GM12878 (cell line): ENCODE measurements at places on chromosomes 16 and 17.

DNA sequence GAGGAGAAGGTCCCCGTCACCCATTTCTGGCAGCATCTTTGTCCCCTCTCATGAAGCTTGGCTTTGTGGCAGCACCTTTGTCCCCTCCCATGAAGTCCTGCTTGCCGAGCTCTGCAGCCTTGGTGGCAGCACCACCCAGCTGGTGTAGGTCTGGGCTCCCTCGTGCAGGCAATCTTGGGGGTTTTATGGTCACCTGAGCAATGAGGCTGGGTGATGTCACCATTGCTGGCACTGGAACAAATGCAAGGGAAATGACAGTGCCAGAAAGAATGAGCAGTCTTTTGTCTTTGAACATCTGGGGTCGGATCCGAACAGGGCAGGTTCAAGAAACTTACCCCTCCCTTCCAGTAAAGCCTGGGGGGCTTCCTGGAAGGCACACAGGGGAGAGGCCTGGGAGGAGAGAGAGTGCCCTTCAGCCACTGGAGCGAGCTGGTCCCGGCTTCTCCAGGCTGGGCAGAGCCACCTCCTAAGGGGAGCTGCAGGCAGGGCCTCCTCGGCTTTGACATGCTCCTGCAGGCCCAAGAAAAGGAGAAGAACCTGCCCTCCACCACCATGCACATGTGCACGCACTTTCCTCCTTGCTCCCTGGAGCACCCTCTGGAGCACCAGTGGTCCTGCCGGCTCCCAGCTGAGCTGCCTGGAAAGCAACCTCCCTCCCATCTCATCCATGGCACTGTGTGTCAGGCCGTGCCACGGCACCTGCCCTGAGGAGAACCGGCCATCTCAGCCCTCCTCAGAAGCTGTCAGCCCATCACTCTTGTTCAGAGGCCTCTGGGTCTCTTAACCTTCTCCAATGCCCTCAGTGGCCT is 16.0 kb downstream of the BTBD17 start:
- no peak for DNase-seq

GRCh38 chr17:10051112-10051511 is 146.0 kb upstream of the RCVRN start:
- DNase-seq, result no peak

GRCh38 chr17:51272812-51273211 is 12.5 kb downstream of the UTP18 start:
- no peak for DNase-seq

DNA sequence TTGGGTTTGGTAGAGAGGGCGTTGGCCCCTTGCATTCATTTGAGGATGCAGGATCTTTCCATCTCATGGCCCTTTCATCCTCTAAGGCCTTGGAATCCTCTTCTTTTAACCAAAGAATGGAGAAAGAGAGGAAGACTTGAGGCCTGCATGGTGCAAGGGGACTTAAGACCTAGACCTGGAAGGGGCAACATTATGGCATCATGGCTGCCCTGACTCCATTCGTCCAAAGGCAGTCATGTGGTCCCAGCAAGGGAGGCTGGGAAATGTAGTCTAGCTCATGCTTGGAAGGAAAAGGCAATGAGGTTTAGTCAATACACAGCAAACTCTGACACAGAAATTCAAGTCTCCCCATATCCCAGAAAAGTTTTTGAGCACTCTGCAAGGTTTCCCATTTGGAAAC is 30.7 kb upstream of the CDRT4 start:
- DNase-seq, result no peak

DNA sequence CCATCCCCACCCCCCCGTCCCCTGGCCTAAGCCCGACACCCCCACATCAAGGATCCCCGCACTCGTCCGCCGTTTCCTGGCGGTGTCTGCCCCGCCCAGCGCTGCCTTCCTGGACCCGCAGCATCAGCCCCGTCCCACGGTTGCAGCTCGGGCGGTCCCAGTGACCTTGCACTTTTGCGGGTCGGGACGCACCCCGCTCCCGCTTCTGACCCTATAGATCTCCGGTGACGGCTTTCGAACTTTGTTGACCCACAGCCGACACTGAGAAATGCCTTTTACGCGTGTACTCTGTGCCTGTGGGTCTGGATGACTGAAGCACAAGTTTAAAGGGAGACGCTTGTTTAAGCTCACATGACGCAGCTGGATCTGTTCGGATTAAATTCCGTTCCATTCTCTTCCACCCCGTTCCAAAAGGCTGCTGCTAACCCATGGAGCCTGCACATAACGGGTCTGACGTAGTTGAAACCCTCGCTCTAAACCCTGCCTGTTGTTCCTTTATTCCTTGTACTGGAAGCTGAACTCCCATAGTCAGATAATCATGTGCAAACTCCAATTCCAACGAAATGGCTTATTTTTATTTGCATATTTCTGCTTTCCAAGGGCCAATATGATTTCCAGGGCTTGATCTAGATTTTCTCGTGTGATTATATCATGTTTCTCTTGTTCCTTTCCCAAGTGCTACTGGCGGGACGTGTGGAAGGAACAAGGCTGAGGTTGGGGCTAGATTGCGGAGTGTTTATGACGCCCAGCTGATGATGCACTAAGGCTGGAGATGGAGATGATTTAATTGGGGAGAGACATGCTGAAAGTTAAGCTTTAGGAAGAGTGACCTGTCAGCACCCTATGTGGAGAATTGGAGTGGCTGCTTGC is 834 bp downstream of the FLYWCH1 start:
- no peak for DNase-seq

GRCh38 chr17:74864866-74865395 is 5.2 kb upstream of the GRIN2C start:
- no peak for DNase-seq

DNA sequence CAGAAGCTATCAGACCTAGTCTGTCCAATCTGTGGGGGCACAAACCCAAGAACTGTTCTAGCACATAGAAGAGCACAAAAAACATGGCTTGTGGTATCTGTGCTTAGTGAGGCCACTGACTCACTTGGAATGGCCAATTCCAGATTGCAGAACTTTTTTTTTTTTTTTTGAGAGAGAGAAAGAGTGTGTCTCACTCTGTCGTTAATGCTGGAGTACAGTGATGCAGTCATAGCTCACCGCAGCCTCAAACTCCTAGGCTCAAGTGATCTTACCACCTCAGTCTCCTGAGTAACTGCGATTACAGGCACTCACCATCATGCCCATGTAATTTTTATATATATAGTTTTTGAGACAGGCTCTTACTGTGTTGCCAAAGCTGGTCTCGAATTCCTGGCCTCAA is 77.2 kb upstream of the CLEC3A start:
- DNase-seq, result no peak

DNA sequence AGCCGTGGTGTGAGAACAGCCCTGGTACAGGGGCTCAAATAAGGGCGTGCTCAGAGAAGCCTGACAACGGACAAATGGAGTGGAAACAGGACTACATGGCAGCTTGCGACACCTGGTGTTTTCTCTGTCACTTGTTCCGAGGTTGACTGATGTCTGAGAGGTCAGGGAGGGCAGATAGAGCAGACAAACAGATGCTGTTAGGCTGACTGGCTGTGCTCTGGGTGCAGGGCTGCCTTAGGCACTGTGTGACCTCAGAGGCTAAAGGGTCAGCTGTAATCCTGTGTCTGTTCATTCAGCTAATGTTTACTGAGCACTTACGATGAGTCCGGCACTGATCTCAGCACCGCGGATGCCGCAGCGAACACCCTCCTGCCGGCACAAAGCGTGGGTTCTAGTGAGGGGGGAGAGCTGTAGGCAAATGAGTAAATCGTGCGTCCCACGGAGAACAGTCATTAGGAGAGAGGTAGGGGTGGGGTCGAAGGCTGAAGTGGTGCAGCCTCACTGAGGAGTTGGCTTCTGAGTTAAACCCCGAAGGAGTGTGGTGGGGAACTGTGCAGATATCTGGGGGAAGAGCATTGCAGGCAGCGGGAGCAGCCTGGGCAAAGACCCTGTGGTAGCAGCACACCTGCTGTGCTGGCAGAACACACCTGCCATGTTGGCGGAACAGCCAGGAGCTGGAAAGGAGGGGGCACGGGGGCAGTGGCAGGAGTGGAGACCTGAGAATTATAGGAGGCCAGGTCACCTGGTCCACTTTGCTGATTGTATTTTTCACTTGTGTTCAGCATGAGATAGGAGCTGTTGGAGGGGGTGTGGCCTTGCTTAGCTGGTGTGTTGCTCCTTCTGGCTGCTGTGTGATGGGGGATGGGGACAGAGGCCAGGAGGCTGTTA is 35.0 kb downstream of the GPT2 start:
- peak; percentile 54 for DNase-seq

GRCh38 chr17:81282141-81282540 is 13.0 kb downstream of the SLC38A10 start:
- no peak for DNase-seq

DNA sequence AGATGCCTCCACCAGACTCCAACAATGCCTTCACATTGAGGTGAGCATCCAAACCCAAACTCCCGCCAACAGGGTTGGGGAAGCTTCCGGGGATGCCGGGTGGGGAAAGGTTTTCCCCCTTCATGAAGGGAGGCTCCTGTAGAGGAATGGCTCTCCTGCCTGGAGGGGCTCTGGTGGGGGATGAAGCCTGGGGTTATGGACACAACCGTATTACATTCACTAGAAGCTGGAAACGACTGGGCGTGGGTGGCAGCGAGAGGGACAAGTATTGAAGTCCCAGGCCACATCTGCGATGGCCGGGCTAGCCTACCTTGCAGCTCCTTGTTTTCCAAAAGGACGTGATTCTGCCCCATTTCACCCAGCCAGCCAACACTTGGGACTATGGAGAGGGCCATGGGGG is 321.1 kb downstream of the C16orf95 start:
- no peak for DNase-seq

GRCh38 chr17:83118071-83118841 is 38.8 kb downstream of the METRNL start:
- no peak for DNase-seq

DNA sequence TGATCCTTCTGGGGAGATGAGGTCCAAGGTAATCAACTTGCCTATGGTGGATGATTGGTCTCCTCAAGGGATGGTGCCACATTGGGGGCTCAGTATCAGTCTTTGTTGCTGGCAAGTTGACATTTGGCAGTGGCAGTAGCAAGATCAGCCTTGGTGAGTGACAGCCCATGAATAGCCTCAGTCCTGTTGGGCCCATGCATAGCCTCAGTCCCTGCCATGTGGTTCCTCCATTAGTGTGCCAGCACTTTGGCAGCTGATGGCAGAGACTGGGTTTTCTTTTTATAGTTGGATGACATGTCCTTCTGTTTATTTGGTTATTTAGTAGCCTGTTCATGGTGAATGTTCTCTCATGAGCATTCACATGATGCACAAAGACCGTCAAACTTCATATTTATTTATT is 179.6 kb downstream of the CBLN1 start:
- DNase-seq, result no peak

DNA sequence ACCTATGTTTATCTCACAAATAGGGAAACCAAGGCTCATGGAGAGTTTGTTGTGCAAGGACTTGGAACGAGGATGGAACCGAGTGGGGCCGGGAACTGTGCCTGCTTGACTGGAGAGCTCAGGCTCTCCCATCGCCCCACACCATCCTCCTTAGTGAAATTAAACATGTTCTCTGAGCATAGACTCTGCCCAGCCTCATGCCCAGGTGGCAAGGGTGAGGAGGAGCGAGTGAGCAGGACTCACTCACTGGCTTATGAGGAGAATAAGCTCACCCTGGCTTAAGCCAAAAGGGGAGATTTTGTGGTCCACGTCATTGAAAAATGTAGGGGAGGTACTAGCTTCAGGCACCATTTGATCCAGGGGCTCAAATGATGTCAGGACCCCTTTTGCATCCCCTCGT is 44.8 kb downstream of the NKD1 start:
- no peak for DNase-seq

GRCh38 chr17:4161967-4162305 is 18.9 kb downstream of the CYB5D2 start:
- DNase-seq, result no peak

DNA sequence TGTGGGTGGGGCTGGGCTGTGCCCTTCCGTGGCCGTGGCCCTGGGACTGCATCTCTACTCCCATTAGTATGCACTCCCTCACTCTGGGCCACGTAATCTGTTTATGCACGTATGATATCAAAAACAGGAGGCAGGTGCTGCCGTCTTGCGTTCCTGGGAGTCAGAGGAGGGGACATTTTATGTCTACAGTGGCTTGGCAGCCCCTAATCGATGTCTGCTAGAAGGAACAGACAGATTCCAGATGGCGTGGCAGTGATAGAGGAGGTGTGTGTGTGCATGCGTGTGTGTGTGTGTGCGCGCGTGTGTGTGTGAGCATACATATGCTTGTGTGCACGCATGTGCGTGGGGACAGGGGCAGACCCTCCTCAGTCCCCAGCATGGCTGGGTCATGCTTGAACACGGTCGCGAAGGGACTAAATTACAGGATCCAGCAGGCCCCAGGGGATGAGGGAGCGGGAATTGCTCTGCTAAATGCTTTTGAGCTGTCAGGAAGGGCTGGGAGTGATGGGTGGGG is 44.7 kb downstream of the SREBF1 start:
- no peak for DNase-seq

GRCh38 chr16:19185510-19185851 is 17.4 kb downstream of the SYT17 start:
- no peak for DNase-seq

DNA sequence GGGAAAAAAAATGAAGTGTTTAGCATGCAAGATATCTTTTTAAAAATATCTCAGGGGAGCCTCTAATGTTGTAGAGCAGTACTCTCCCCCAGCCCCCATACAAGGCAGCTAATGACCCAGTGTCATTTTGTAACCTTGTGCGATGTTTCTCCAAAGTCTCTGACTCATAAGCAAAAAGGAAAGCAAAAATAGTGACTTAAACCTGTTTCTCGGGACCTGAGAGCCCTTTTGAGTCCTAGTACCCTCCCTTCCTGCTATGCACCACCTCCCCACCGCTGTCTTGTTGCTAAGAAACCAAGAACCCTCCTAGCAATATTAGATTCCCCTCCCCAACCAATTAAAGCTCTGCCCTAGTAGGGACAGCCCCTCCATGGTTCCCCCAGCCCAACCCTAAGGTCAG is 2.8 kb downstream of the MYCBPAP start:
- DNase-seq, result peak; percentile 83

DNA sequence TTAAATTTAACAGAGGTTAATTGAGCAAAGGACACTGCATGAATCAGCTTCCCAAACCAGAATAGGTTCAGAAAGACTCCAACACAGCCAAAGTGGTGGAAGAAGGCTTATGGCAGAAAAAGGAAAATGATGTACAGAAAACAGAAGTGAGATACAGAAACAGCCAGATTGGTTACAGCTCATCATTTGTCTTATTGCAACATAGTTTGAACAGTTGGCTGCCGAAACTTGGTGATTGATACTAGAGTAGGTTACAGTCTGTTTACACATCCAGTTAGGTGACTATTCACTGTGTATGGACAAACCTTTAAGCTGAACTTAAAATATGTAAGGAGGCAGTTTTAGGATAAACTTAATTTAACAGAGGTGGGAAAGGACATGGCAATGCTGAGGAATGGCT is 18.3 kb downstream of the TMEM100 start:
- no peak for DNase-seq

- no peak for DNase-seq
Observed at GRCh38 chr17:19299866-19300265, 62.7 kb downstream of the B9D1 start.

GRCh38 chr16:71426880-71427615 is 14.8 kb downstream of the TLE7 start:
- no peak for DNase-seq

- no peak for DNase-seq
Observed at GRCh38 chr17:14733376-14733775, 432.5 kb downstream of the HS3ST3B1 start.

GRCh38 chr17:1490643-1491442 is 1.6 kb downstream of the MYO1C start:
- no peak for DNase-seq
